ENCODE measurements at places on chromosomes 1 and 21.
A peak's percentile ranks its signal among the peaks of the same experiment; 100 is the strongest.

DNA sequence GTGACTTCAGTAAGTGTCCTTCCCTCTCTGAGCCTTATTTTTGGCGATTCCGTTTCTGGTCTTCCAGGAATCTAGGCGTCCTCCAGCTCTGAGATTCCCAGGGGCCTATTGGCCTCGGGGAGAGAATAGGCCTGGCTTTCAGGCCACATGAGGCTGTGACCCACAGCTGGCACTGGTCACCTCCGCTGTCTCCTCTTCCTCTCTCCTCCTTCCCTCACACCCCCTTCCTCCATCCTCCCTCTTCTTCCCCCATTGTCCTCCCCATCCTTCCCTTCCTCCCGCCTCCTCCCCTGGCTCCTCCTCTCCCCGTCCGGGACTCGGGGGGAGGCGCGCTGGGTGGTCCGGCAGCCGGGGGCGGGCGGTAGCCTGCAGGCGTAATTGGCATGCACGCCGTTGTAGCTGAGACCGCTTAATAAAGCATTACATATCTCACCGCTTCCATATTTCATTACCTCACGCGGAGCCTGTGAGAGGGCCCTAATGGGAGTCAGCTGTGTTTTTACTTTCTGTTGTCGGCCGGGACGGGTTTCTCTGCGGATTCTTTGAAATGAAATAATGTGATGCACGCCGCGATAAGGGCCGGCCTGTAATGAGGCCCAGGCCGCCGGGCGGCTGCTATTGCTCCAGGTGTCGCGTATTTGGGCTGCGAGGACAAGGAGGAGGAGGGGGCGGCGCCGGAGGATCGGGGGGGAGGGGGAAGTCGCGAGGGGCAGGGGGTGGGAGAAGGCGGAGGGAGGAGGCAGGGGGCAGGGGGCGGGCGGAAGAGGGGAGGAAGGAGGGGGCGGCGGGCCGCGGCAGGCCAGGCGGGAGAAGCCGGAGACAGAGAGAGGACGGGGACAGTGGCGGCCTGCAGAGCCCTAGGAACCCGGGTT lies 95.3 kb downstream of the FOXD2 start:
- DNase-seq, result peak; percentile 3

- DNase-seq, result no peak
Measured at GRCh38 chr1:157439302-157439954, 112.9 kb downstream of the FCRL5 start.

DNA sequence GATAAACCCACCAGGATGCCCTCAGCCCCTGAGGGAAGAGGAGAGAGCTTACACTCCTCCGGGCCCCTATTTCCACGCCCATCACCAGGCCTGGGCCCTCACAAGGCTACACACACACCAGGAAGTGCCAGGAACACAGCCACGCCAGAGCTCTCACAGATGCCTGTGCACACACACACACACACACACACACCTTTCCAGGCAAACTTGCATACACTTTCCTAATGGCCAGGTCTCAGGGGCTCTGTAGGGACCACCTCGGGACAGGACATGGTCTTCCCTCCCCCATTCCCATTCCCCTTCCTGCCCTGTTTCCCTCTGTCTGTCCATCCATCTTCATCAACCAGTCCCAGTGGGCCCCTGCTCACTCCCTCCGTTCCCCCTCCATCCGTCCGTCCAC lies 9.7 kb upstream of the EPHA2 start:
- no peak for DNase-seq

DNA sequence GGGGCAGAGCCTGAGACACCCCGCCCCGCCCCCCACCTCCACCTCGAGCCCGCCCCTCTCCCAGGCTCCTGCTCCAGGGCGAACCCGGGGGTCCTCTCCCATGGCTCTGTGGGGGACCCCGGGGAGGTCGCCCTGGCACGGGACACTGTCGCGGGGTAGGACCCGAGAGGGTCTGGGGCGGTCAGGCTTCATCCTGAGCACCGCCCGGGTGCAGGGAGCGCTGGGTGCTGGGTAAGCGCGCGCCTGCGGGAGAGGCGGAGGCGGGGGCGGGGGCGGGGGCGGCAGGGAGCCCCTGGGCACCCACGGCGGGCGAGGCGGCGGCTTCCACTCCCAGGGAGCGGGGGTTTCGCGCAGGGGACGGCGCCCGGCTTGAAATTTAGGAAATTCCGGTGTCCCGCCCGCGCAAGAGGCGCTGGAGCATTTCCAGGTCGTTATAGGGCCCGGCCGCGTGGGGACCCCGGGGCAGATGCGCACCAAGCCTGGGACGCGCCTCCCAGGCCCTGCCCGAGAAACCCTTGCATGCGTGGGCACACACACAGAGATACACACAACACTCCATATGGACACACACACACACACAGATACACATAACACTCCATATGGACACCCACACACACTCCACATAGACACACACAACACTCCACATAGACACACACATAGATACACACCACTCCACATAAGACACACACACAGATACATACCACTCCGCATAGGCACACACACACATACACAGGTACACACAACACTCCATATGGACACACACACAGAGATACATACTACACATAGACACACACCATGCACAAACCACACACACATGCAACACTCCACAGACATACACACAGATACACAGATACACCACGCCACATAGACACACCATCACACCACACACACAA lies 48.7 kb upstream of the SLC19A1 start:
- peak; percentile 71 for DNase-seq

- DNase-seq, result no peak
Measured at GRCh38 chr21:29237110-29238052, 61.3 kb upstream of the BACH1 start.

DNA sequence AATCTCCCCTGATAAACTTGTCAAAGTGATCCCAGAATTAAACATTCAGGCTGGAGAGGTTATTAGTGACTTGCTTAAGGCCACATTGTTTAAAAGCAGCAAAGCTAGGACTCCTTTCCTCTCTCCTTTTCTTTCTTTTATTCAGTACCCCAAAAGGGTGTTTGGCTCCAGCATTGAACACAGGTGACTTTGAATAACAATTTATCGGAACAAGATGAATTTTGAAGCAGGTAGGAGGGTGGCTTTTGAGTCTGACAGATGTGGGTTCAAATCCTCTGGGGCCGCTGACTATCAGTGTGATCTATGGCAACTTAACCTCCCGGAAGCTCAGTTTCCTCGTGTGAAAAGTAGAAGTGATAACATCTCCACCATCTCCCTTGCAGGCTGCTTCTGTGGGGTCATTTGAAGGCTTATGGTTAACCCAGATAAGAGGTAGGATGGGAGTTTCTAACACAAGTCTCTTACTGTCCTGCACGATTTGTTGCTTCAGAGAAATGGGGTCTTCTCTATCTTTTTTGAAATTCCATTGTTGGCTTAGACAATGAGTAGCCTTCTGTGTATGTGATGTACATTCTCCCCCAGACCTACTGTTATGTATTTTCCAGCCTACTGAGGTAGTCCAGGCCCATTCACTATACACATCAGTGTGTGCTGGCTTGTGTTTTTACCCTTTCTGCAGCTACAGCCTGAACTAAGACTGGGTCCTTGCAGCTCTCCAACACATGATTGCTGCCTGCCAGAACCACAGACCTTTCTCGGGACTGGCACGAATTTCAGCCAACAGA lies 29.0 kb downstream of the JUN start:
- no peak for DNase-seq

GRCh38 chr1:213120386-213120785 lies 69.3 kb downstream of the RPS6KC1 start:
- no peak for DNase-seq

DNA sequence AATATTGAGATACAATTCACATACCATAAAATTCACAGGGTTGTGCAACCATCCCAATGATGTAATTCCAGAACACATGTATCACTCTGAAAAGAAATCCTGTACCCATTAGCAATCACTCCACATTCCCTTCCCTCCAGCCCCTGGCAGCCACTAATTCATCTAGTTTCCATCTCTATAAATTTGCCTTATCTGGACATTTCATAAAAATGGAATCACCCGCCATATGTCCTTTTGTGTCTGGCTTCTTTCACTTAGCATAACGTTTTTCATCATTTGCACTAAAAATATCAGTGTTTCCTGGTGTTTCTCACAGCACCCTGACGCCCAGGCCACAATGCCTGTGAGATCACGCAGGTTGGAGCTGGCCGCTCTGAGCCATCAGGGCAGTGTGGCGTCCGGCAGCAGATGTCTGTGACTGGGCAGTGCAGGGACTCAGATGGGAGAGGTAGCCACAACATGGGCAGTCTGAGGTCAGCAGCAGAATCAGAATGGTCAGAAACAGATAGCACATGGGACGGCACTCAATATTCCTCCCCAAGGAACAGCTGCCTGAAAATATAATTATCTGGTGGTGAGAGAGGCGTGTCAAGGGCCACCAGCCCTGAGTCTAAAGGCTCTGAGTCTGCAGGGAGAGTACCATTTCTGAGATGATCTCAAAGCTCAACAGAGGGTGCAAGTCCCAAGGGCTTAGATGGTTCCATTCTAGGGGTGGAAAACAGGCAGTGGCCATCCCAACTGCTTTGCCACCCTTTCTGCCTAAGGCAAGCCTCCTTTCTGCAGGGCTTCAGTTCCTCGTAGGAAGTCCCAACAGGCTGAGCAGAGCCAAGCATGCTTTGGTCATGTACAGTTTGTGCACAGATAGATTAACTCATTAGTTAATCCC lies 129.4 kb upstream of the EDN2 start:
- DNase-seq, result no peak
